ENCODE measurements at places on chromosomes 16 and 17. TPM values are rescaled to one million over a fixed set of nuclear protein-coding genes. Genes with fewer than 3 reads are reported as not detected.
A peak's percentile ranks its signal among the peaks of the same experiment; 100 is the strongest.

The CNGB1 gene
- not detected for total RNA-seq

The AGRP gene
- not detected for total RNA-seq

The KRTAP2-1 gene
- not detected for total RNA-seq

The GPR142 gene
- not detected for total RNA-seq

DNA sequence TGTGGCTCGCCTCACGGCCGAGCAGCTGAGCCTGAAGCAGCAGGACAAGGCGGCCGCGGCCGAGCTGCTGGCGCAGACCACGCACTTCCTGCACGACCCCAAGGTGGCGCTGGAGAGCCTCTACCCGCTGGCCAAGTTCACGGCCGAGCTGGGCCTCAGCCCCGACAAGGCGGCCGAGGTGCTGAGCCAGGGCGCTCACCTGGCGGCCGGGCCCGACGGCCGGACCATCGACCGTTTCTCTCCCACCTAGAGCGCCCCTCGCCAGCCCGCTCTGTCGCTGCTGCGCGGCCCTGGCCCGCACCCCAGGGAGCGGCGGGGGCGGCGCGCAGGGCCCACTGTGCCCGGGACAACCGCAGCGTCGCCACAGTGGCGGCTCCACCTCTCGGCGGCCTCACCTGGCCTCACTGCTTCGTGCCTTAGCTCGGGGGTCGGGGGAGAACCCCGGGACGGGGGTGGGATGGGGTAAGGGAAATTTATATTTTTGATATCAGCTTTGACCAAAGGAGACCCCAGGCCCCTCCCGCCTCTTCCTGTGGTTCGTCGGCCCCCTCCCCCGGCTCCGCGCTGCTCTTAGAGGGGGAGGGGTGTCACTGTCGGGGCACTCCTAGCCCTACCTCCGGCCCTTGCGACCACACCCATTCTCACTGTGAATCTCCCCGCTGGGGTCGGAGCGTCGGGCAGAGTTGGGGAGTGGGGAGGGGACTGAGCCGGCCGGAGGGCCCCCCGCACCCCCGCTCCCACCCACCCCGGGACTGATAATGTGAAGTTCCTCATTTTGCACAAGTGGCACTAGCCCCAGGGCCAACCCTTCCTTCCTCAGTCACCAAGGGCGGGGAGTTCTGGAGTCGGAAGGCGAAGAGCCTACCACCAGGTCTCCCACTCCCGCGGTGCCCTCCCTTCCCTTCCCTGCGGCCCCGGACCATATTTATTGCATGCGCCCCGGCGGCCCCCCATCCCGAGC, 4.0 kb downstream of the HIC1 start:
- H3K27ac ChIP-seq = no peak overlapping the region
- no peak overlapping the region for H3K4me3 ChIP-seq
- H3K27me3 ChIP-seq = peaks cover 82% of the 10 kb centered on the region
- peaks cover 20% of the 10 kb centered on the region for H3K4me1 ChIP-seq

DNA sequence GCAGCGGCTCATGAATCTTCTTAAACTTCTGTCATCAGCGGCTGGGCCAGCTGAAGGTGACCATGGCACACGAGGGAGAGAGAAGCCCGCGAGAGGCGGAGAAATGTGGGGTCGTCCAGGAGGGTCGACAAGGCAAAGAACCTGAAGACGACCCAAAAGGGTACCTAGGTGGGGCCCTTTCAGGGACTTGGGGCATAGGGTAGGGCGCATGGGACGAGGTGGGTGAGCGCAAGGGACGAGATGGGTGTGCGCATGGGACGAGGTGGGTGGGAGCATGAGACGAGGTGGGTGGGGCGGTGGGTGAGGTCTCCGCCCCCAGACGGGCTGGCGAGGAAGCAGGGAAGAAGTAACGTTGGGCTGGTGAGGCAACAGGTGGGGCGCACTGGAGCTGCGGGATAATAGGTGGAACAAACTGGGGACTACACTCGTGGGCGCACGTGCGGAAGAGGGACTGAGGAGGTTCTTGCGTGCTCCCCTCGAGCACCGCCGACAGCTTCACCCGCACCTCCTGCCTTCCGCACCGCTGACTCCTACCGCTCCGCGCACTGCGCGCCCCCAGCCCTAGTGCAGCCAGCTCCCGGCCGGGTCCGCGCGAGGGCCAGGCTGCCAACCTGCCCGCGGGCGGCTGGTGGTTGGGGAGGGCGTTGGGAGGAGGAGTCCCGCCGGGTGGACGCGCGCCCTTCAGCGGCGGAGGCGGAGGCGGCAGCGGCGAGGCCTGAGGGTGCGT, 23.2 kb upstream of the CRYM start:
- H3K4me3 ChIP-seq = peak overlapping the region; percentile 56
- H3K27ac ChIP-seq = no peak overlapping the region
- H3K36me3 ChIP-seq = no peaks in the 10 kb centered on the region
- H3K4me1 ChIP-seq = no peaks in the 10 kb centered on the region

DNA sequence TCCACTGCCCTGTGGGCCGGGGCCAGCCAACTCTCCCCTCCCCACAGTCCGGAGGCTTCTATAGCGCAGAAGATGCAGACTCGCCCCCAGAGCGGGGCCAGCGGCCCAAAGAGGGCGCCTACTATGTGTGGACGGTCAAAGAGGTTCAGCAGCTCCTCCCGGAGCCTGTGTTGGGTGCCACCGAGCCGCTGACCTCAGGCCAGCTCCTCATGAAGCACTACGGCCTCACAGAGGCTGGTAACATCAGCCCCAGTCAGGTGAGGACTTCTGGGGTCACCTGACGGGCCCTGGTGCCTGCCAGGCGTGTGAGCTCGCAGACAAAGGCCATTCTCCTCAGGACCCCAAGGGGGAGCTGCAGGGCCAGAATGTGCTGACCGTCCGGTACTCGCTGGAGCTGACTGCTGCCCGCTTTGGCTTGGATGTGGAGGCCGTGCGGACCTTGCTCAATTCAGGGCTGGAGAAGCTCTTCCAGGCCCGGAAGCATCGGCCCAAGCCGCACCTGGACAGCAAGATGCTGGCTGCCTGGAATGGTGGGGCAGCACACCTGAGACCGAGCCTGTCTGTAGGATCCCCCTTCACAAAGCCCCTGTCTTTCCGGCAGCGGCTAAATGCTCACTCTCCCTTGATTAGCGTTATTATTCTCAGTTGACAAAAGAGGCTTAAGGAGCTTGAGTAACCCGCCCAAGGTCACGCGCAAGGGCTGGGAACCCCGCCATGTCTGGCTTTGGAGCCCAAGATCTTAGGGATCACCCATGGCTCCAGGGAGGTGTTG, 3.9 kb downstream of the SPATA20 start:
- no peaks in the 10 kb centered on the region for H3K27me3 ChIP-seq
- peak; percentile 93 for DNase-seq
- no peak overlapping the region for H3K4me3 ChIP-seq

- DNase-seq = no peak
- H3K36me3 ChIP-seq = no peaks in the 10 kb centered on the region
- no peaks in the 10 kb centered on the region for H3K27me3 ChIP-seq
- no peaks in the 10 kb centered on the region for H3K4me1 ChIP-seq
- peak within 1 kb of the TSS; percentile 34 for H3K27ac ChIP-seq
- H3K4me3 ChIP-seq = no peak within 1 kb of the TSS
Measured at GRCh38 chr17:1742371-1743087, at the start of gene SERPINF2. SERPINF2 (plus strand) TSS chr17:1742871; CDS start chr17:1744996, 2,125 bp downstream.

DNA sequence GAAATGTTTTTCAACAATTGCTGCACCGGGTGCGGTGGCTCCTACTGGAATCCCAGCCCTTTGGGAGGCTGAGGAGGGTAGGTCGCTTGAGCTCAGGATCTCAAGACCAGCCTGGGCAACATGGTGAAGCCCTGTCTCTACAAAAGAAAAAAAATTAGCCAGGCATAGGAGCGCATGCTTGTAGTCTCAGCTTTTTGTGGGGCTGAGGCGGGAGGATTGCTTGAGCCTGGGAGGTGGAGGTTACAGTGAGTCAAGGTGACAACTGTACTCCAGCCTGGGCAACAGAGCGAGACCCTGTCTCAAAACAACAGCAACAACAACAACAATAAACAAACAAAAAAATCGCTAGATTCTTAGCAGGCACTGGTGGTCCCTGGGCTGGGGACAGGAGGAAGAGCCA, 28.5 kb downstream of the IL21R start:
- H3K4me1 ChIP-seq = no peaks in the 10 kb centered on the region
- no peaks in the 10 kb centered on the region for H3K27me3 ChIP-seq
- no peaks in the 10 kb centered on the region for H3K36me3 ChIP-seq
- no peak overlapping the region for H3K4me3 ChIP-seq
- H3K27ac ChIP-seq = no peak overlapping the region
- no peak for DNase-seq

DNA sequence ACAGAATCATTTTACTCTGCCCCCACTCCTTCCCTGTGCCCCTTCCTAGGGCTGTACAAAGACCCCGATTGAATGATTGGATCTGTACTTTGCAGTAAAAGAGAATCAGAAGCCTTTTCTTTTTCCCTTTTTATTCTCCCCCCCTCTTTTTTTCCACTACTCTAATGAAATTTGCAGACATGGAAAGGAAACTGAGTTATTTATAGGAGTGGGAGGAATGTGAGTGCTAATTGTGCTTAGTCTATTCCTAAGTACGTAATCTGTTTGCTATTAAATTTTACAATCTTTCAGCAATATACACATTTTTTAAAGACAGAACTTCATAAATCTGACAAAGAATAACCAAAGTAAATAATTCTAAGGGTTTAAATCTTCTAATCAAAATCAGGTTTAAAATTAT, 314.3 kb downstream of the MAP2K6 start:
- H3K36me3 ChIP-seq = no peaks in the 10 kb centered on the region
- H3K4me3 ChIP-seq = no peak overlapping the region
- H3K4me1 ChIP-seq = no peaks in the 10 kb centered on the region
- no peaks in the 10 kb centered on the region for H3K27me3 ChIP-seq
- H3K27ac ChIP-seq = no peak overlapping the region
- no peak for DNase-seq

DNA sequence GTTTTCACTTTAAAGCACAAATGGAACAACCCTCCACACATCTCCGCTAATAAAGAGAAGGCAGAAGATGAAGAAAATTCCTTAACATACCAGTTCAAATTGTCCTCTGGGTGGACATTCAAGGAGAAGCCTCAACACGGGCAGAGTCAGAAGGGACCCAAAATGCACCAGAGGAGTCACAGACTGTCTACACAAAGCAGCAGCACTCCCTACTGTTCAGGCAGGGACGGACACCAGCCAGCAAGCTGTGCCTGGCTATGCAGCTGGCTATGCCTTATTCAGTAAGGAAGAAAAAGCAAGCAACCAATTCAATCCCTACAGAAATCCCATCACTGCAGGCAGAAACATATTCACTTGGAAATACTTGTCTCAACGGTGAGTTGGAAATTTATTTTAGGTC, 8.1 kb downstream of the DNAJC7 start:
- H3K27me3 ChIP-seq = no peaks in the 10 kb centered on the region
- no peaks in the 10 kb centered on the region for H3K36me3 ChIP-seq
- H3K4me1 ChIP-seq = no peaks in the 10 kb centered on the region
- peak overlapping the region; percentile 47 for H3K27ac ChIP-seq

DNA sequence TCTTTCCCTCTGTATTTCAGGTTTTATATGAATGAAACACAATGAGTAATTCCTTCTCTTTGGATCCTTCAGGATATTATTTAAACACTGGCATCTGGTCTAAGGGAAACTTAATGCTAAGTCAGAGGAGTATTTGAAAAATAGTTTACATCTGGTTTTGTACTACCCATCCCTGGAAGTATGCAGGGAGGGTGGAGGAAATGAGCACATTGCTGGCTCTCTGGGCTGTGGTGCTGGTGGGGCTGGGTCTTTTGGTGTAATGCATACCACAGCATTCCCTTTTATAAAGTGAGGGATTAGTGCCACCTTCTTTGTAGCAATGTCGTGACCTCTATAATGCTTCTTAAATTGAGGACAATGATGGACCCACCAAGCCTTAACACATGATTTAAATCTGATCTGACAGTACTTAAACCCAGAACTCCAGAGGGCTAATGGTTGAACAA, 105.5 kb upstream of the AXIN2 start:
- H3K36me3 ChIP-seq = no peaks in the 10 kb centered on the region
- no peaks in the 10 kb centered on the region for H3K27me3 ChIP-seq
- no peak for DNase-seq
- no peaks in the 10 kb centered on the region for H3K4me1 ChIP-seq
- no peak overlapping the region for H3K27ac ChIP-seq
- H3K4me3 ChIP-seq = no peak overlapping the region

GRCh38 chr16:3223913-3224515, 10.9 kb downstream of the ZNF200 start:
- H3K4me1 ChIP-seq = no peaks in the 10 kb centered on the region
- no peak overlapping the region for H3K4me3 ChIP-seq
- no peak for DNase-seq
- no peaks in the 10 kb centered on the region for H3K27me3 ChIP-seq
- peaks cover 39% of the 10 kb centered on the region for H3K36me3 ChIP-seq
- no peak overlapping the region for H3K27ac ChIP-seq

- peak; percentile 86 for DNase-seq
- no peaks in the 10 kb centered on the region for H3K27me3 ChIP-seq
- no peaks in the 10 kb centered on the region for H3K4me1 ChIP-seq
- H3K27ac ChIP-seq = no peak overlapping the region
- H3K4me3 ChIP-seq = no peak overlapping the region
Measured at GRCh38 chr17:9928601-9929333, 23.7 kb upstream of the RCVRN start.

- H3K4me1 ChIP-seq = no peaks in the 10 kb centered on the region
- DNase-seq = peak; percentile 75
- no peaks in the 10 kb centered on the region for H3K36me3 ChIP-seq
- H3K27me3 ChIP-seq = no peaks in the 10 kb centered on the region
- no peak overlapping the region for H3K4me3 ChIP-seq
Measured at GRCh38 chr16:63289834-63290460, 1253.7 kb upstream of the CDH8 start.

GRCh38 chr17:48587276-48588073, 2.6 kb downstream of the HOXB3 start:
- DNase-seq = no peak
- no peaks in the 10 kb centered on the region for H3K36me3 ChIP-seq
- H3K27ac ChIP-seq = no peak overlapping the region
- peaks cover 6% of the 10 kb centered on the region for H3K4me1 ChIP-seq
- H3K4me3 ChIP-seq = no peak overlapping the region

DNA sequence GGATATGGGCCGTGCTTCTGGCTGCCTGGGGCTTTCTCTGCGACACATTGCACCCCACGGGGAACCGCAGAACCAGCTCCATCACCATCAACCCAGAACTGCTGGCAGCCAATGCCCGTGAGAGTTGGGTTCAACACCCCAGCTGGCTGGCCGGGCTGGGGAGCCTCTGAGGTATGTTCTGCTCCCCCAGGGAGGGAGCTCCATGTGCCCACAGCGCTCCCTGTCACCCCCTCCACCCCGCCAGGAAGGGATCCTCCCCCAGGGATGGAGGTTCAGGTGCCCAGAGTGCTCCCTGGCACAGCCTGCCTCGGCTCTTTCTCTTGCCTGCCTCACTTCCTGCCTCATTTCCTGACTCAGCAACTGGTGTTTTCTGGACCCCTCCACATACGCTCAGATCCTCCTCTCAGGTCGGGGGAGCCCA, 24.2 kb upstream of the MPRIP start:
- no peak overlapping the region for H3K4me3 ChIP-seq
- no peak overlapping the region for H3K27ac ChIP-seq
- peaks cover 12% of the 10 kb centered on the region for H3K4me1 ChIP-seq
- peaks cover 4% of the 10 kb centered on the region for H3K27me3 ChIP-seq
- no peaks in the 10 kb centered on the region for H3K36me3 ChIP-seq

- no peak for DNase-seq
- H3K36me3 ChIP-seq = no peaks in the 10 kb centered on the region
- H3K4me3 ChIP-seq = no peak overlapping the region
- no peaks in the 10 kb centered on the region for H3K4me1 ChIP-seq
Measured at GRCh38 chr16:13021996-13022395, 120.6 kb downstream of the SHISA9 start.

All from cardiac muscle cell (in vitro differentiated cells and primary cell).